Cerebellar cortex (tissue), 1 donor: ENCODE measurements at places on chromosomes 13 and 19.

GRCh38 chr19:7328647-7329046 lies 20.1 kb upstream of the ARHGEF18 start:
- no peak for DNase-seq

GRCh38 chr13:42064259-42064658 lies 15.8 kb downstream of the DGKH start:
- DNase-seq: no peak

DNA sequence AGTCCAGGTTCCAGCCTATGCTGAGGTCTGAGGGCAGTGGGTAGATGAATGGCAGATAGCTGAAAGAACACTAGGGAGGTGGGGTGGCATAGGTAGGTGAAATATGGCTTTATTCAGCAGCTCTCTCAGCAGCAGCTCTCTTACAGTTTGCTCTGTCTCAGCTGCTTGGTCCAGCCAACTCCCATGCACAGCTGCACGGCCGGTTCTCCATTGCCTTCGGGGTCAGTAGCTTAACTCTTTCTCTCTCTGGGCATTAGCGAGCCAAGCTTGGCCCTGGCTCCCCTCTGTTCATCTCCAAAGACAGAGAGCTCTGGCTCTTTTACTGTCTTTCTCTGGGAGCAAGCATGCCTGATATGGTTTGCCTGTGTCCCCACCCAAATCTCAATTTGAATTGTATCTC lies 151.9 kb downstream of the MYO16 start:
- DNase-seq: no peak

GRCh38 chr13:94300401-94300800 lies 179.1 kb downstream of the DCT start:
- DNase-seq: no peak

DNA sequence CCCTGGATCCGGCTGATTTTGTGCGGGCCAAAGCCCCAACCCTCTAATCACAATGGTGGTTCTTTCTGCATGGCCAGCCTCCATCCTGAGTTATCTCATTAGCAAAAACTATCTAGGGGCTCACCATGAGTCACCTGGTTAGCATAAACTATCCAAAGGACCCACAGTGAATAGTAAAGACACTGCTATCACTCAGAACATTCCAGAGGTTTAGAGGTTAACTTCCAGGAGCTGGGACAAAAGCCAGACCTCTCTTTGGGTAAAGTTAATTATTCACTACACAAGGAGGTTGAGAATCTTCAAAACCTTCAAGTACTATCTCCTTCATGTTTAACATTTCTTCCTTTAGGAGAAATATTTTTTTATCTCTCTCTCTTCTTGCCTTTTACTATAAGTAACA lies 18.8 kb upstream of the PPP5C start:
- DNase-seq: no peak

DNA sequence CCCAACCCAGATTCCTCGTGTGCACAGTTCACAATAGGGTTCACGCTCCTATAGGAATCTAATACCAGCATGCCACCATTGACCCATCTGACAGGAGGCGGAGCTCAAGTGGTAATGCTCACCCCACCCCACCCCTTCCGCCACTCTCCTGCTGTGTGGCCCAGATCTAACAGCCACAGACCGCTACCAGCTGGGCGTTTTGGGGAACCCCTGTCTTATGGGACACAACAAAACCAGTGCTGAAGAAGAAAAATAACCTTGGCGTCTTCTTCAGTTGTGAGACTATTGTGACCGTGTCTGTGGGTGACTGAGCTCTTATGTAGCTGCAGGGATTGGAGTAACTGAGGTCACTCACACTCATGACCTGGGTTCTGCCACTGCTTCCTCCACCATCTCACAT lies 5.2 kb upstream of the OR10H1 start:
- DNase-seq: no peak

GRCh38 chr13:87198371-87198770 lies 472.8 kb upstream of the SLITRK5 start:
- no peak for DNase-seq

DNA sequence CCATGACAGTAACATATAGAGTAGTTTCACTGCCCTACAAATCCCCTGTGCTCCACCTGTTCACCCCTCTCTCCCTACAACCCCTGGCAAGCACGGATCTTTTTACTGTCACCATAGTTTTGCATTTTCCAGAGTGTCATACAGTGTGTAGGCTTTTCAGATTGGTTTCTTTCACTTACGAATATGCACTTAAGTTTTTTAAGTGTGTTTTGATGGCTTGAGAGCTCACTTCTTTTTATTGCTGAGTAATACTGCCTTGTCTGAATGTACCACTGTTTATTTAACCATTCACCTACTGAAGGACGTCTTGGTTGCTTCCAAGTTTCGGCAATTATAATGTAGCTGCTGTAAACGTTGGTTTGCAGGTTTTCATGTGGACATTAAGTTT lies 175.1 kb downstream of the ITGBL1 start:
- DNase-seq: no peak

DNA sequence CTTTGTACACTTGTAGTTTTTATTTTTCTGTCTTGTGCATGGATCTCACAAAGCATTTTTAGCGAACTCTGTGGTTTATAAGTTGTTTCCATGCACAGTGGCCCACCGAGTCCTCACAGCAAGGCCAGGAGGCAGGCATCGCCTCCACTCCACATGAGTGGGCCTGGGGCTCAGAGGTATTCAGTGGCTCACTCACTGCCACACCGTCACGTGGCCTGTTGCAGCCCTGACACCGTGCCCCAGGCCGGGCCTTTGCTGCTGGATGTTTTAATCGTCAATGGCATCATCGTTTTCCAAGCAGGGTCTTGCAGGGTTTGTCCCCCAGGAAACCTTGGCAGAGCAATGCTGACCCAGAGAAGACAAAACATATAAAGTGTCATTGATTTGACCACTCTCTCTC lies 59.8 kb downstream of the SPACA7 start:
- DNase-seq: no peak

DNA sequence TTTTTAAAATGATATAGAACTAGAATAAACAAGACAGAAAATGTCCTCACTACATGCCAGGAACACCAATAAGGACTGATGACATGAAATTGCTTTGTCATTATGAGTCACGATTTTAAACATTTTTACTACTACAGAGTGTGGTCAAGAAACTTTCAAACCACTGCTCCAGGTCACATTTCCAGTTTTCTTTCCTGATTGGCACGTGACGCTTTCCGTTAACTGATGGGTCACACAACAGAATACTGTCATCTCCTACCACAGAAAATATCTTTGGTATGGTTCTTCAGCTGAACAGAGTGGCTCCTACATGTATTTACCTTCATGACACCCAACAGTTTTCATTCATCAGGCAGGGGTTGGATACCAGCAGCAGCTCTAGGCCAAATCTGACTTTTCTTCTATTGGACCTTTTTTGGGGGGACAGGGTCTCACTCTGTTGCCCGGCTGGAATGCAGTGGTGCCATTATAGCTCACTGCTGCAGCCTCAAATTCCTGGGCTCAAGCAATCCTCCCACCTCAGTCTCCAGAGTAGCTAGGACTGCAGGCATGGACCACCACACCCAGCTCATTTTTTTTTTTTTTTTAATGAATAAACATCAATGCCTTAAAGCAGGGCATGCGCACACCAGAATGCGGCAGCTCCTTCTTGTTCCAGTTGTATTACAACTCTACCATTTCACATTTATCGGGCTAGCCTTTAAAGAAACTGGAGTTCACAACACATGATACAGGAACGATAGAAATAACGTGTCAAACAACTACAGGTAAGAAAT lies 147.4 kb downstream of the RNF17 start:
- no peak for DNase-seq

DNA sequence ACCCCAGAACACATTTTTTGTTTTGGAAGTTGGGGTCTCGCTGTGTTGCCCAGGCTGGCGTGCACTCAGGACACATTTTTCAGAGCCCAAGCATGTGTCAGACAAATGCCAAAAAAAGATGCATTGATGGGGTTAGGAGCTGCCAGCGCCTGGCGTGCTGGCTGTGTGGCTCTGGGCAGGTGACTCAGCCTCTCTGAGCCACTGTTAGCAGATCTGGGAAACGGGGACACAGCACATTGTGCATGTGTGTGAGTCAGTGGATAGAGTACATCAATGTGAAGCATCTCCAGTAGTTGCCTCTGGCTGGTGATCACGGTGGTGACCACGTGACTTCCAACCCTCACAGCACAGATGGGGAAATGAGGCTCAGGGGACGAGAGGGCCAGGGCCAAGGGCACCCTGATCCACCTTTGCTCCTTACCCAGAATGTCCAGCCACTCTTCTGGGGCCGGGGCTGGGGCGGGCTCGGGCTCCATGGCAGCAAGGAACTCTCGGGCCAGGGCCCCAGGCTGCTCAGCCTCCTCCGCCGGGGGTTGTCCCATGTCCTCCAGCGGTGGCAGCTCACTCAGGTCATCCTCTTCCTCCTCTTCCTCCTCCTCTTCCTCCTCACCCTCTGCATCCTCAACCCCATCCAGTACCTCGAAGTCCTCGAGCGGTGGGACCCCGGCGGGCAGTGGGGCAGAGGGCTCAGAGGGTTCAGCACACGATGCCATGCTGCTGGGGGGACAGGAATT lies 1.9 kb downstream of the FKBP8 start:
- DNase-seq: no peak

- no peak for DNase-seq
Observed at GRCh38 chr13:95741584-95742563, 64.9 kb downstream of the DNAJC3 start.

GRCh38 chr13:42225051-42225450 lies 46.9 kb upstream of the AKAP11 start:
- DNase-seq: no peak

GRCh38 chr13:99217461-99218110 lies 16.9 kb downstream of the UBAC2 start:
- DNase-seq: no peak

DNA sequence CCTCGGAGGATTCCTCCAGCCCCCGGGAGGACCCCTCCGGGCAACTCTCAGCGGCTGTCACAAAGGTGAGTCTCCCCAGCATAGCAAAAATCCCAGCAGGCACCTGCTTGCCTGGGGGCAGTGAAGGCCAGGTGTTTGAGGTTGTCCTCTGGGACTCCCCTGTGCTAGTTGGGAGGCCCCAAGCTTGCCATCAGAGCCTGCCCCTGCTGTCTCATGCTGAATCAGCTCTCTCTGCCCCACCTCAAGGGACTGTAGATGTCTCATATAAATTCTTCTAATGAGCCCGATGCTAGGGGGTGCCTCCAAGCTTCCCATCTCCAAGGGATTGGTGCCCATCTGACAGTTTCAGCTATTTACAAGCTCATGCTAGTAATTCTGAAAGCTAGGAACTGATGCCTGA lies 53.6 kb downstream of the NWD1 start:
- DNase-seq: no peak

- DNase-seq: no peak
Observed at GRCh38 chr13:62431852-62432251, 1016.2 kb upstream of the PCDH20 start.

DNA sequence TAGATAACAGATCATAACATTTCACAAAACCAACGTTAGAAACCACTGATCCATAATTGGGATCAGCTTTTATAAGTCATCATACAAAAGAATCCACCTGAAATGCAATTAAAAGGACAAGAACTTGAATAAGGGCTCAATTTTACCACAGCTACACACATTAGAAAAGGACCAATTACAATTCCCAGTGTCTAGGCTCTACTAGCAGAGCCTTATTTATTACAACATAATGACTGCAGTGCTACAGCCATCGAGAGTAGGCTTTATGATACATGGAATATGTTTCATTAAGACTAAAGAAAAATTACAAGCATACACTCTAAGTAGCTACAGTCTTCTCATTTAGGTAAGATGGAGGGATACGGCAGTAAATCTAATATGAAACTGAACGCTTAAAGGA lies 2.9 kb downstream of the RBM26 start:
- DNase-seq: no peak

GRCh38 chr13:29530901-29531300 lies 64.6 kb downstream of the SLC7A1 start:
- no peak for DNase-seq

DNA sequence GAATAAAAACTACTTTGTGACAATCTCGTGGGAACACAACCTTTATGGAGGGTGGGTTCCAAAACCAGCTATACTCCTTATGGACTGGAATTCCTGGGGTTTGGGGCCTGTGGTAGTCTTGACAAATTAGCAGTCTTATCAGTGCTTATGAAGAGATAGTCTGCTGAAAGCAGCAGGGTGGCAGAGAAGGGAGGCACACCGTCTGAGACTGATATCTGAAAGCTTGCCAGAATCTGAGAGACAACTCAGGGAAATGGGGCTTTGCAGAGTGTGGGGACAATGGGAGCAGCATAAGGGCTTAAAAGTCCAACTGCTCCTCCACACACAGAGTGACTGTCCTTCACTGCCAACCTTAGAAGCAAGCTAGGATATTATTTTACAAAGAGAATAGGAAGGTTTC lies 95.9 kb downstream of the UGGT2 start:
- no peak for DNase-seq

GRCh38 chr13:24179486-24179850 lies 18.9 kb downstream of the SPATA13 start:
- no peak for DNase-seq

- no peak for DNase-seq
Observed at GRCh38 chr19:49011194-49011593, 5.7 kb downstream of the LHB start.

DNA sequence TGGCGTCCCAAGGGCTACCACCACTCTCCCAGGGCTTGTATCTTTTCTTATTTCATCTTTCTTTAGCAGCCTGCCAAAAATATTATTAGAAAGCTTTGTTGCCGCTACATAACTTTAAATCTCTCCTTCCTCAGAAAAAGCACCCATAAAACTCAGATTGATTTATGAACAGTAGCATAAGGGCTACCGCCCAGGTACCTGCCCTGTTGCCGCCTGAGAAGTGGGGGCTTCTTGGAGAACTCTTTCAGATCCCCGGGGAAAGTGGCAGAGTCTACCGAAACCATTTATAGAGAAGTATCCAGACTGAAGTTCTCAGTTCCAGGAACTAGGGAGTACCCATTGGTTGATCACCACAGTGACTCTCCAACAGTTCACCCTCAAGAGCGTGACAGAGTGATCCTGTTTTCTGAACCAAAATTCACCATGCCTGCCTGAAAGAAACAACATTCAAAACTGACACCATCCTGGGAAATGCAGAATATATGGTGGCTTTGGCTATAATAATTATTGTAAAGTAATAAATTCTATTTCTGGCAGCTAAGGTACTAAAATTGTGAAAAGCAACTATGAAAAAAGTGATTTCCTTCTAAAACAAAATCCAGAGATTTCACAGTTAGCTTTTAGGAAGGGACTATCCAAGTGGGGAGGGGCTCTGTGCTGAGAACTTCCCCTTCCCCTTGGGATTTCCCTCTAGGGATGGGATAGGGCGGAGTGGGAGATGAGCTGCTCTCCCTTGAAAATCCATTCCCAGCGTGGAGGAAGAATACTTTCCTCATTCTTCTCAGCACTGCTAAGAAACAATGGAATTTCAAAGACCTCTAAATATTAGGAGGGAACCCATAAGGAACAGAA lies 877 bp upstream of the N4BP2L1 start:
- no peak for DNase-seq

DNA sequence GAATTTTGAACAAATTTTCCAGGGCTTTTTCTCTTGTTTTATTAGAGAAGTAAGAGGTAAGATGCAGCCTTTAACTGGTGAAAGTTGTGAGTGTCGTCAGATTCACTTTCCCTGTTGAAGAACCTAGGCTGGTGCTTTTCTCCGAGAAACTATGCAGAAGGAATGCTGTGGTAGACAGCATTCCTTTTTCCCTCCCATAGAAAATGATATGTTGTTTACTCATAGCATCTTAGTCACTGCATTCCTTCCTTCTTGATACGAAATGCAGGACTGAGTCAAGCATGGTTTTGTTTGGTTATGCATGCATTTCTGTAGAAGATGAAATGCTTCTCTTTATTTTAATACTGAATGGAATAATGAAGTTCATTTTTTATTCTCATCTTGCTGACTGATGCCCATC lies 3.4 kb downstream of the ITGBL1 start:
- DNase-seq: no peak

- peak; percentile 45 for DNase-seq
Observed at GRCh38 chr13:69857183-69857821, 250.3 kb upstream of the ATXN8OS start.
